NCI-H1930 (cell line): ENCODE measurements at places on chromosomes 12 and 14.
A peak's percentile ranks its signal among the peaks of the same experiment; 100 is the strongest.

GRCh38 chr12:15011162-15011561 lies 38.3 kb downstream of the PDE6H start:
- no peak for DNase-seq

DNA sequence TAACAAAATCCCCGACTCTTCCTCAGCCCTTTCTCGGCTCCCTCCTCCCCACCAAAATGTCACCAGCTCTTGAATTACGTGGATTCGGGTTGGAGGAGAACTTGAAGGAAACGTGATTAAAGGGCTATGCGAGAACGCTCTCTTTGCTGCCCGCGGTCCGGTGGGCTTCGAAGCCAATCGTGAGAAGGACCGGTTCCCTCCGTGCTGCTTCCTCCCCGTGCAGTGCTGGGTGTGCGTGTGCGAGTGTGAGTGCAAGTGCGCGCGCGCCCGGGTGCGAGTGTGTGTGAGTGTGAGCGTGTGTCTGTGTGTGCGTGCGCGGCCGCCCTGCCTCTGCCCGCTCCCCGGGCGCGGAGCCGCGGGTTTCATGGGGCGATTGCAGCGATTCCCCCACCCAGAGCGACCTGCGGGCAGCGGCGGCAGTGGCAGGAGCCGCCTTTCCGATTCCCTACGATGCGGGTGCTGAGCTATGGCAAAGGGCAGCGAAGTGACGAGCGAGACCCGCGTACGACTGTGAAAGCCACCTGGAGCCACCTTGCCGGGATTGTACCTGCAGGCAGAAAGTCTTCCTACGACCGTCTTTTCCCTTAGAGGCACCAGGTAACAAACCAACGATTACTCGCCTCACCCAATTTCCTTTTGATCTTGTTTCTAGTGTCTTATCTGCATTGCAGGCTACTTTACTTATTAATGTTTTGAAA lies 1.4 kb downstream of the LRFN5 start:
- DNase-seq: no peak

- no peak for DNase-seq
These were observed 1.5 kb upstream of the CRIP2 start for GRCh38 chr14:105473033-105473676.

DNA sequence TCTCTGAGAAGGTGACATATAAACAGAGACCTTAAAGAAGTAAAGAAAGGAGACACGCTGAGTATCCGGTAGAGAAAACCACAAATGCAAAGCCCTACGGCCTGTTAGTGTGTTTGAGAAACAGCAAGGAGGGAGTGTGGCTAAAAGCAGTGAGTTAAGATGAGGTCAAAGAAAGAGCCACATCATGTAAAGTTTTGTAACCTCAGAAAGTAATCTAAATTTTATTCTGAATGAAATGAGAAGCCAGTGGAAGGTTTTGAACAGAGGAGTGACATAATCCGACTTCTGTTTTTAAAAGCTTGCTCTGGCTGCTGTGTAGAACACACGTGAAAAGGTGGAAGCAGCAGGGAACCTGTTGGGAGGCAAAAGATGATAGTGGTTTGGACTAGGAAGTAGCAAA lies 32.6 kb downstream of the PPP2R5E start:
- no peak for DNase-seq

DNA sequence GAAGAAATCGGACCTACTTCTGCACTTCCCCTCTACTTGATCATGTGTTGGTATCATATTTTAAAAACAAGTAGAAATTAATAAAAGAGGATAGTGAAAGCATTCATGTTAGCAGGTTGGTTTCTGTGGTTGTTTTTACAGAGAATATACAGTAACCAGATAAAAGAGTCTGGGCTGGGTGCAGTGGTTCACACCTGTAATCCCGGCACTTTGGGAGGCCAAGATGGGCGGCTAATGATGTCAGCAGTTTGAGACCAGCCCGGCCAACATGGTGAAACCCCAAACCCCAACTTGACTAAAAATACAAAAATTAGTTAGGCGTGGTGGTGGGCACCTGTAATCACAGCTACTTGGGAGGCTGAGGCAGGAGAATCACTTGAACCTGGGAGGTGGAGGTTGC lies 55.9 kb downstream of the LRP6 start:
- DNase-seq: no peak

GRCh38 chr14:68222154-68222553 lies 402.6 kb downstream of the RAD51B start:
- no peak for DNase-seq

DNA sequence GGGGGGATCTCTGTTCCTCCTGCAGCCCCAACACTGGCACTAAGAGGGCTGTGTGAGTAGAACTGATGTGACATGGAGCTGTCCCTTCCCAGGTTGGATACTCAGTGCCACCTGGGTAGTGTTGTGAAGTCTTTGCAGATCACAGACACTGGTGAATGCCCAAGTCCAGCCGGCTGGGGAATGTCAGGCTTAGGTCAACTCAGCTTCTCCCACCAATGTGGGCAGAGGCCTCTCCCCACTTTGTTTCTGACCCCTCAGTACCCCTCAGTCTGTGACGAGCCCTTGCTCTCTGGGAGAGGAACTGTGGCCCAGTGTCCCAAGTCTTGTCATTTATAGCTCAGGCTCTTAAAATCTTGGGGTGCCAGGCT lies 11.3 kb downstream of the SLC25A29 start:
- DNase-seq: no peak

DNA sequence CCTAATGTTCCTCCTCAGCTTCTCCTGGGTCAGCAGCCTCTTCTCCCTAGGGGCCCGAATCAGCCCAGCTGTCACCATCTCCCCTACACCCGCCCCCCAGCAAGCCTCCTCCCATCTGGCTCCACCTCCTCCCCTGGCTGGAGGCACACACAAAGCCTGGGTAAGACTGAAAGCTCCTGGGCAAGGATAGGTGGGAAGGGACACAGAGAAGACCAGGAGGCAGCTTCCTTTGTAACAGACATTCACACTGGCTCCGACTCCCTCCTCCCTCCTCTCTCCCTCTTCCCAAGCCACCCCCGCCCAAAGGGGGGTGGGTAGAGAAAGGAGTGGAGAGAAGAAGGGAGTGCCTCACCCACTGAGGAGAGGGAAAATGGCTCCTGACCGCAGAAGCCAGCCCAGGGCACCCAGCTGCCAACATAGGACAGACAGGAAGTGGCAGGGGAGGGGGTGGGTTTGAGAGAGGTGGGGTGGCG lies 4.0 kb downstream of the CHD4 start:
- DNase-seq: no peak

GRCh38 chr14:64476438-64476837 lies 11.1 kb downstream of the AKAP5 start:
- no peak for DNase-seq

GRCh38 chr12:27163048-27163715 lies 80.8 kb upstream of the C12orf71 start:
- DNase-seq: no peak

DNA sequence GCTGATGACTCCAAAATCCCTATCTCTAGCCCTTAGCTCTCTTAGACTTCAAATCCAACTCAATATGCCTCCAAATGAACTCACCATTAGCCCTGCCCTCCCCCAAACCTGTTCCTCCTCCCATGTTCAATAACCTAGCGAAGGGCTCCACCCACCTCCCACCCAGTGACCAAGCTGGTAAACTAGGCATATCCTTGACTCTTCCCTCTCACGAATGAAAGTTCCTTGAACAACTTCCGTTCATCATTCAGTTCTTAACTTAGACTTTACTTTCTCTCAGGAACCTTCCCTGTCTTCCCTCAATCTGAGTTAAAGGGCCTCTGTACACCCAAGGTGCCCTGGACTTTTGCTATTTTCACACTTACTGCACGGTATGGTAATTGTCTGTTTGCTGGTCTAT lies 1.9 kb upstream of the KLHDC1 start:
- no peak for DNase-seq

- DNase-seq: no peak
These were observed 36.1 kb downstream of the CRY1 start for GRCh38 chr12:107057071-107057834.

- DNase-seq: no peak
These were observed 21.2 kb downstream of the GOLGA3 start for GRCh38 chr12:132807295-132808092.

DNA sequence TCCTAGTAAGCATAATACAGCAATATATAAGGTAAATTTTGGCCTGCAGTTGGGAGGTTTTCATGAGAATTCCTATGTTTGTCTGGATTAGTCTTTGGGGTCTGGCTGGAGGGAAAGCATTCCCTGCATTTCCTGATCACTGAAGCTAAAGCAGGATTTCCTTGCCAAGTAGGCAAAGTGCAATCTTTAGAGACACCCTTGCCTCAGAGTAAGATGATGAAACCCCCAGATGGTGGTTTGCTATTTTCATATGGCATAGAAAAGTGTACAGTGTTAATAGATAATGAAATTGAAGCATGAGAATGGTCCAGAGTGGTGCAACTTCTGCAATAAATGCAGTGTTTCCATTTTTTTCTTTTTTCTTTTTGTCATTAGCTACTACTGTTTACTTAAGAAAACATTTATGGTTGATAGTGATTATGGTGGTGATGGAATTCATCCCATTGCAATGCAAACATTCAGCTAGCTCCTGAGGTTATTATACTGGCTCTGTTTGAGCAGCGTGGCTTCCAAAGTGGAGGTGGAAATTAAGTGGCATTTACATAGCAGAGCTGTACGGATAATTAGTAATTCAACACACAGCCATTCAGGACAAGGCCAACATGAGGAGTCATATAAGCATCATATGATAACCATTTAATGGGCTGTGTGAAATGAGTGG lies 276.3 kb downstream of the DUSP6 start:
- DNase-seq: no peak

DNA sequence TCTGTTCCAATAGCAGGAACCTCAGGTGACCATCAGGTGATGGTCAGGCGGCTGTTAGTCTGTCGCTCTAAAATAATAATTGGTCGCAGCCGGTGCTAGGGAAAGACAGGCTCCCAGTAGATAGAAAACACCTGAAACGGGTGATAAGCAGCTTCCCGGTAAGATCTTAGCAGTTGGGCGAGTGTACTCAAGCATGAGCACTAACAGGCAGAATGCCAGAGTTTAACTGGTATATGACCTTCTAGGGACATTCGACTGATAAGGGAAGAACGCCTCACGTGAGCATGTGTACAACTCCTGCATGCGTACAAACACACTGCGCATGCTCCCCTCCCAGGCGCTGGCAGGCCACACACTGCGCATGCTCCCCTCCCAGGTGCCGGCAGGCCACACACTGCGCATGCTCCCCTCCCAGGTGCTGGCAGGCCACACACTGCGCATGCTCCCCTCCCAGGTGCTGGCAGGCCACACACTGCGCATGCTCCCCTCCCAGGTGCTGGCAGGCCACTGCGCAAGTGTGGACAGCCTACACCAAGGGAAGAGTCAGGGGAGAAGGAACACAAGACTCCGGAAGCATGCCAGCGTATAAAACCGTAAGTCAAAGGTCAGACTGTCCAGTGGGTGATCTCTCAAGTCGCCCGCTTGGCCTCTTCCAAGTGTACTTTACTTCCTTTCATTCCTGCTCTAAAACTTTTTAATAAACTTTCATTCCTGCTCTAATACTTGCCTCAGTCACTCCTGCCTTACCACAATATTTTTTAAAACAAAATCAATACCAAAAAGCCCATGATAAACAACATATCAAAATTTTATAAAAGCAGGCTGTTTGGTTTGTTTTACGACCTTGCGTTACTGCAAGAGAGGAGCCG lies 24.5 kb downstream of the GPRC5D start:
- DNase-seq: peak; percentile 86

- DNase-seq: no peak
These were observed 280.8 kb downstream of the ATXN7L3B start for GRCh38 chr12:74818412-74818811.

DNA sequence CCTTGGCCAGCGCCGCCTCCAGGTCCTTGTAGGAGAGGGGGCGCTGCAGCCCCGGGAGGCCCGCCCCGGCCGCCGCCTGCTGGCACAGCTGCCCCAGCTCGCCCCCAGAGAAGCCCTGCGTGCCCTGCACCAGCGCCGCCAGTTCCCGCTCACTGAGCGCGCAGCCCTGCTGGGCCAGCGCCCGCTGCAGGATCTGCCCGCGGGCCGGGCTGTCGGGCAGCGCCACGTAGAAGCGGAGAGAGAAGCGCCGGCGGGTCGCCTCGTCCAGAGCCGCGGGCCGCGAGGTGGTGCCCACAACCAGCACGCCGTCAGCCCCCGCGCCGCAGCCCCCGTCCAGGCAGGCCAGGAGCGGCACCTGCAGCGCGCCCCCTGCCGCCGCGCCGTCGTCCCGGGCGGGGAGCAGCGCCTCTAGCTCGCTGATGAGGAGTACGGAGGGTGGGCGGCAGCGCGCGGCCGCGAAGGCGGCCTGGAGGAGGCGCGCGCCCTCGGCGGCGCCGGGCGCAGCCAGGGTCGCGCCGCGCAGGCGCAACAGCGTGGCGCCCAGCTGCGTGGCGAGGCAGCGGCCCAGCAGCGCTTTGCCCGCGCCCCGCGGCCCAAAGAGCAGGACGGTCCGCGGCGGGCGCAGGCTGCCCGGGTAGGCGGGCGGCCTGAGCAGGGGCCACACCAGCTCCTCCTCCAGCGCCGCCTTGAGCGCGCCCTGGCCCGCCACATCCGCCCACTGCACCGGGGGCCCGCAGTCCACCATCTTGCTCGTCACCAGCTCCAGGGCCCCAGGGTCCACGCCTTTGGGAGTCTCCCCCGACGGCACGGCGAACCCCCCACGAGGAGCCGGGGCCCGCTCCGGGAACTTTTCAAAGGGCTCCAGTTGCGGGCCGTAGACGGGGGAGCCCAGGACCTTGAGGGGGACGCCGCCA lies 27.7 kb downstream of the FIGNL2 start:
- peak; percentile 90 for DNase-seq

- no peak for DNase-seq
These were observed 24.0 kb downstream of the TMEM132C start for GRCh38 chr12:128290938-128291337.

GRCh38 chr14:91996948-91997371 lies 42.9 kb downstream of the TRIP11 start:
- no peak for DNase-seq

DNA sequence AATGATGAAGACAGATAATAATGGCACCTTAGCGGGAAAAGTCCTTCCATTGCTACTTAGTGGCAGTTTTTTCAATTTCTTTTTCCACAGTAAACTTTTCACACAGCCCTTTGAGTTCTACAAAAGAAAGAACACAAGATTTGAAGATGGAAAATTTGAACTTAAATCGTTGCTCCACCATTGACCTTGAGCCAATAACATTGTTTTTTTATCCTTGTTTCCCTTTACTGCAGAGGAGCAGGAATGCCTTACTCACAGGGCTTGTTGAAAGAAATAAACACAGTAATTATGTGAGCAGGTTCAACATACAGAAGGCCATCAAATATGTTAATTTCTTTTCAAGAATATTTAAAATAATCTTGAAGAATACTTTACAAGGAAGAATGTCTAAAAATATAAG lies 181.5 kb upstream of the KRR1 start:
- no peak for DNase-seq

DNA sequence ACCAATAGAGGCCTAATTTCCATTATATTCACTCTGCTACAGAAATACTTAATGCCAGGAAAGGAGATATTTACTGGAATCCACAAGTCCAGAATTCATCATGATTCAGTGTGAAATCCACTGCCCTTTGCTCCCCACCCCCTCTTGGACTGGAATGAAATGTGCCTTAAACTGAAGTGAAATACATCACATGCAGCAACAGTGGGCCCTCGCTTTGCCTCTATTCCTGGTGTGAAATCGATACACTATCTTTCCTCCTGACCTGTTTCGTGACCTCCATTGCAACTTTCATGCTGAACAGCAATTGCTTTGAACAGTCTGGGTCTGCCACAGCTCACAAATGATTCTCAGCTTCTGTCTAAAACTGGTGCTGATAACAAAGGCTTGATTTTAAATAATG lies 100.6 kb downstream of the NPAS3 start:
- no peak for DNase-seq

GRCh38 chr14:58072288-58073071 lies 79.5 kb downstream of the ARMH4 start:
- peak; percentile 30 for DNase-seq

- DNase-seq: no peak
These were observed 6.8 kb upstream of the LRRC9 start for GRCh38 chr14:59913187-59913586.

- no peak for DNase-seq
These were observed 6.5 kb downstream of the PDE3A start for GRCh38 chr12:20374795-20375194.
